Renal pelvis (tissue), 12 donors: ENCODE measurements at places on chromosomes 1 and 21. TPM values are rescaled to one million over a fixed set of nuclear protein-coding genes. Genes with fewer than 3 reads are reported as not detected.
A peak's percentile ranks its signal among the peaks of the same experiment; 100 is the strongest.

The CFAP107 gene
- polyA plus RNA-seq = 1.3 TPM

The HMGCL gene
- 76.9 TPM for polyA plus RNA-seq

The CAPN8 gene
- 2.7 TPM for polyA plus RNA-seq

The ARMH1 gene
- polyA plus RNA-seq = 5.0 TPM

The CCDC185 gene
- polyA plus RNA-seq = 0.10 TPM

The PDE9A gene
- polyA plus RNA-seq = 44.0 TPM

The HES3 gene
- polyA plus RNA-seq = not detected

The GBP2 gene
- 2.4 TPM for polyA plus RNA-seq

The C4BPA gene
- 0.69 TPM for polyA plus RNA-seq

The RHEX gene
- polyA plus RNA-seq = 5.0 TPM

The OR14K1 gene
- not detected for polyA plus RNA-seq

The ZMYND12 gene
- 4.6 TPM for polyA plus RNA-seq

The KMO gene
- 18.2 TPM for polyA plus RNA-seq

The ESRRG gene
- polyA plus RNA-seq = 45.6 TPM

The PPM1J gene
- 2.0 TPM for polyA plus RNA-seq

The FMN2 gene
- polyA plus RNA-seq = 4.7 TPM

DNA sequence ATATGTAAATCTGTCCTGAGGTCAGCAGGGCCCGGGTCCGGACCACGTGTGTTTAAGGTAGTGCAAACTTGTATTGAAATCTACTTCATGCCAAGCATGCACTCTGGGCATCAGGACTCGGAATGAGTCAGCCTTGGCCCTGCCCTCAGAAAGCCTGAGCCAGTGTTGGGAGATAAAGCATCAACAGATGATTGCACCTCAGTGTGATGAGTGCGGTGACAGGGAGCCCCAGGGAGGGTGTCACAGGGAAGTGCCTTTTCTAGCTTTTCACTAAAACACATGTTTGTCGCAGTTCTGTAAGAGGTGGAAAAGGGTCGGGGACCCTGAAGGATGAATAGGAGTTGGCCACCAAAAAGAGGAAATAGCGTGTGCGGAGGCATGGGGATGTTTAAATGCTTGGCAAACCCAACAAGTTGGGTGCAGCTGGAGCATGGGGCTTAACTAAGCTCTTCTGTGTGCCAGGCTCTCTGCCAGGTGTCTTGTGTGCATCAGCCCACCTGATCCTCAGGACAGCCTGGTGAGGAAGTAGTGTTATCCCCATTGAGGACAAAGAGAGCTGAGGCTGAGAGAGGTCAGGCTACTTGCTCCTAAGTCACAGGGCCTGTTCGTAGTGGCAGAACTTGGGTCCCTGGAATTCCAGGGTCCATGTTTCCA is 48.2 kb upstream of the EPB41 start:
- no peak for DNase-seq

- no peak for DNase-seq
Observed at GRCh38 chr1:1098681-1099421, 17.0 kb downstream of the C1orf159 start.

GRCh38 chr1:24572301-24572700 is 16.4 kb downstream of the NCMAP start:
- DNase-seq = no peak

DNA sequence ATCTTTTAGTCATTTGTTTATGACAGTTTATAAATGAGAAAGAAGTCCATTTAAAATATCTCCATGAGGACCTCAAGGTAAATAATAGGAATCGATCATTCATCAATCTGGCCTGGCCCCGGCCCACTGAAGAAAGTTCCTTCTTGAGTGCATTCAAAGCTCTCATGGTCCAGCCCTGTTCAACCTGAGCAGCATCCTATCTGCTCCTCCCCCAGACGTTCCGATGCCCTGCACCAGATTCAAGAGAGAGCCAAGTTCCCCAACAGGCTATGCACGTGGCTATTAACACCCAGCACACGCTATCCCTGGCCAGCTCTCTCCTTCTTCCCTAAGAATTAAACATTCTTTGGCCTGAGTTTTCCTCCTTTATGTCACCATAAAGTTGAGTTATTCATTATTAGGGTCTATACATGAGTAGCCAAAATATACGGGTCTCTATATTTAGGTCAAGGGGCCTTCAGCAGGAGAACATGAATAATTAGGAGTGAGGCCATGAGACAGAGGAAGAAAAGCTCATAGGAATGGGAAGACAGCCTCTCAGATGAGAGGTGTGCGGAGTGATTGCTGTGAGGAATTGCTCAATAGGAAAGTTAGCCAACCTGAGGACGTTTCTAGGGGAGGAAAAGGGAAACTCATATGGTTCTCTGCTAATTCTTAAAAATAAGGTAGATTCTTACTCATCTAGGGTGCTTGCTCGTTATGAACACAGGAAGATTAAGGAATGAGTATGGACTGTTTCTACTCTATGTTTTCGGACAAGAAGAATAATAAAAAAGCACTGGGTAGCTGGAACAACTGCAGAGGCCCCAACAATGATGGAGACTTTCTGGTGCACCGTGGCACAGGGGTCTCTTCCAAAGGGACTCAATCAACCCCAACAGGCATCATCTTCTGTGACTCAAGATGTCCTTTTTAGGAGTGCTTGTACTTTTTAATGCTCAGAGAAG is 23.6 kb downstream of the RUNX1 start:
- no peak for DNase-seq

DNA sequence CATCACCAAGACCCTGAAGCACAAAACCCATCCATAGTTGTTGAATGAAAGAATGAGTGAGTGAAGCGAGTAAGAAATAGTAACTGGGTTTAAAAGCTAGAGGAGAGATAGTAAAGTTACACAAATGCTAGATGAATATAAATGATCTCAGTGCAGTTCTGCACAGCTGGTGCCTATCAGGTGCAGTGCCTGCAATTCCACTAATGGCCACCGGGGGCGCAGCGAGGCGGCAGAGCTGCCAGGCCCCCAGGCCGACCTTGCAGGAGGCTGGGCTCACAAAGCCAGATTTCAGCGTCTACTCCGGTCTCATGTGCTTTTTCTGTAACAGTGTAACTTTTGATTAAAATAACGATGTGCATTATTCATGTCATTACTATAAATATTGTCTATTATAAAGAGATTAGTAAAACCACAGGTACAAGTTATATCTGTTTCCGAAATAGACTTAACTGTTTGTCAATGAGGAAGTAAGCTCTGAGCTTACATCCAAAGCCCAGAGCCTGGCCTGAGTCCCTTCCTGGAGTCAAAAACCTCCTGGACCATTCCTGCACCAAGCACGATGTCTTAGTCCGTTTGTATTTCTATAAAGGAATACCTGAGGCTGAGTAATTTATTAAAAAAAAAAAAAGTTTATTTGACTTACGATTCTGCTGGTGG is 477.6 kb downstream of the NPHP4 start:
- DNase-seq = peak; percentile 36

DNA sequence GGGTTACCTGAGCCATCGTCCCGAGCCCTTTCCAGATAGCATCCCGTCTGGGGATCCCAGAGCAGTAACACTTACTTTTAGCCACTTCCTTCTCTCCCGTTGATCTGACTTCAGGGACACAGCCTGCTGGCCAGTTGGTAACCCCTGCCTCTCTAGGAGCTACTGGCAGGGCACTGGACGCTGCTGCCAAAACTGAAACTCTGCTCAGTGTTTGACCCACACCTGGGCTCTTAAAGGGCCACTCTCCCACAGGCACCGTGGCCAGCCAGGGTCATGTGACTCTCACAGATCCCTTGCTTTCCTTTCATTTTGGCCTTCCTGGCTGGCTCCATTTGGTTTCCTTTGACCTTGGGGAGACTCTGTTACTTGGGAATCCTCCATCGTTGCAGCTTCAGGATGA is at the start of gene PIGR:
PIGR (minus strand) TSS at position 206 of the 400 bp plus-strand sequence. CDS start 5,935 bp downstream, outside the sequence.
- no peak for DNase-seq

DNA sequence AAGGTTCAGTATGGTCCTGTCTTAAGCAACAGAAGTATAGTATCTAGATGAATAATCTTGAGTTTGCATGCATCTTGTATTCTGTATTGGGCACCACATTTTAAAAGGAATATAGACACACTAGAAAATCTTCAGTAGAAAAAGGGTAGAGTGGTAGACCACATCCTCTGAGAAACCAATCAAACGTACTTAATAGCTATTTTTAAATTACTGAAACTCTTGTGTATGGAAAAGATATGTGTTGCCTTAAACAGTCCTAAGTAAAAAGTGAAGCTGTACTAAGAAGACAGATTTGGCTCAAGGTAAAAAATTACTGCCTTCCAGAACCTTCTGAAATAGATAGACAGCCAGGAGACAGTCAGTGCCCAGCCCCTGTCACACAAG is 3.1 kb downstream of the CTXND2 start:
- no peak for DNase-seq

DNA sequence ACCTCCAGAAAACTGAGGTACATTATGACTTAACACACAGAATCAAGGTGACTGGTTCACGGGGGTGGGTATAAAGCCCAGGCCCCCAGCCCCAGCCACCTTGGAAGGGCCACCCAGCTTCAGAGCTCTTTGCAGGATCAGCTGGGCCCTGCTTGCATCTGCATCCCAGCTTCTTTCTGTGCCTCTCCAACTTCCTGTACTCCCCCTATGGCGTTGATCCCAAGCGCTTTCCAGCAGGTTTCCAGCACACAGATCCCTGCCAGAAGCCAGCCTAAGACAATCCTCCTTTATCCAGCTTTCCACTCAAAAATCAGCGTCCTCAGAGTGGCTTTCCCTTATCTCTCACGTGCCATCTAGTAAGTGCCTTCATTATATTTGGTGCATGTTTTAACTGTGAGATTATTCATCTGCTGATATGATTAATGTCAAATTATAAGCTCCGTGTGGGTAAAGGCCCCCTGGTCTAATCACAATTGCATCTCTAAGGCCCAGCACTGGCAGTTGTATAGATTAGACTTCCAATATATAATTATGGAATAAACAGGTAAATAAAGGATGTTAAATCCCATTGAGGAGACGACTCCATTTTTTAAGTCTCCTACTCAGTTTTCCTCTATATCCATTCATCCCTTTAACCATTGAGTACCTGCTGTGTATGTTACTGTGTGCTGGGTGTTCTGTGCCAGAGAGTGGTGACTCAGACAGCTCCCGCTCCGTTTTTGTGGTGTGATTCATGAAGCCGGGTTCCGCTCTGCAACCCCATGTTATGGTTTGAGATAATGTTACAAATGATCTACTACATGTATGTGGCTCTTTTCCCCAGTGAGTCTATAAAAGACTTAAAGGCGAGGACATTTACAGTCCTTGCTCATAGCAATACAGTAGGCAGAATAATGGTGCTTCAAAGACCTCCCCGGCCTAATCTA is 387.6 kb downstream of the PCP4 start:
- DNase-seq = peak; percentile 47

DNA sequence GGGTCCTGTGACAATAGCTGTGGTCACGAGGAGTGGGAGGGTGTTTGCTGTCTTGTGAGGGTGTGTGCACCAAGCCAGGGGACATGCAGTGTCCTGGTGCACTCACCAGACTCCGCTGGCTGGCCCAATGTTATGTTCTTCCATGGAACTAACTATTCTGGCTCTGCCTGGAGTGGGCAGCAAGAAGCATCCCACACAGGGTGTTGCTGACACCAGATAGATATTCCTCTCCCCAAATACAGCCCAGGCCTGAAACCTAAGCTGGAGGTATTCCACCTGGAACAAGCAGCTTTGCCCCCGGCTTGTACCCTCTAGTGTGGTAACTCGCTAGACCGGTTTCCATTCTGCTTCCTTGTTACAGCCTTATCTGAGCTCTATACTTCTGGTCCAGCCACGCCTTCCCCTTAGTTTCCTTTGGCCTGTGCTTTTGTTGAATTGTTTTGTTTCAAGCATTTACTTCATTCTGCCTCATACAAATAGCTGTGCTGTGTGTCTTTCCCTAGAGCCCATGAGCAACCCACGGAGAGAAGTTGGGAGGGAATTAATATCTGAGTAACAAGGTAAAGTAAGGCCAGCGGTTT is 14.7 kb upstream of the LY9 start:
- peak; percentile 59 for DNase-seq

- no peak for DNase-seq
Observed at GRCh38 chr1:109579491-109579890, 31.1 kb downstream of the GNAI3 start.

- DNase-seq = peak; percentile 5
Observed at GRCh38 chr1:174160109-174160473, 771 bp downstream of the RABGAP1L start.

GRCh38 chr1:214718724-214719123 is 115.7 kb downstream of the CENPF start:
- no peak for DNase-seq

GRCh38 chr1:181010789-181011188 is 11.9 kb downstream of the STX6 start:
- DNase-seq = no peak

- no peak for DNase-seq
Observed at GRCh38 chr1:3078430-3078861, 9.4 kb downstream of the PRDM16 start.

GRCh38 chr1:193762236-193762635 is 575.8 kb upstream of the B3GALT2 start:
- DNase-seq = no peak

GRCh38 chr1:234525099-234525799 is 46.3 kb upstream of the TARBP1 start:
- DNase-seq = no peak

GRCh38 chr1:157144509-157144908 is 6.3 kb upstream of the ETV3 start:
- DNase-seq = no peak

GRCh38 chr1:87180682-87181081 is 148.0 kb upstream of the LMO4 start:
- DNase-seq = no peak

DNA sequence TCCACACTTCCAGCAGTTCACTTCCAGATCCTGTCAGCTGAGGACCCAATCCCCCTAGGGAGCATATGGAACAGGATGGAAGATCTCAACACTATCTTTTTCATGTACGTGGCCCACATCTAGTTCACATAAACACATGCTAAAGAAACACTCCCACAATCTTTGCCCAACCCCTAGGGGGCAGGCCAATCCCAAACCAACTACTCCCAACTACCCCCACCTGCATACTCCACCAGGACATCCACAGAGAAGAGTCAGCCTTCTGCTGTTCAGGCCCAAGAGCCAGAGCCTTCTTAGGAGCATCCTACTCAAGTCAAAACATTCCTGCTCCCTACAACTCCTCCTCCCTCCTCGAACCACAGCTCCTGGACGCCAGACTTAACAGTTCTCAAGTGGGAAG is 5.6 kb upstream of the SLC5A9 start:
- no peak for DNase-seq

DNA sequence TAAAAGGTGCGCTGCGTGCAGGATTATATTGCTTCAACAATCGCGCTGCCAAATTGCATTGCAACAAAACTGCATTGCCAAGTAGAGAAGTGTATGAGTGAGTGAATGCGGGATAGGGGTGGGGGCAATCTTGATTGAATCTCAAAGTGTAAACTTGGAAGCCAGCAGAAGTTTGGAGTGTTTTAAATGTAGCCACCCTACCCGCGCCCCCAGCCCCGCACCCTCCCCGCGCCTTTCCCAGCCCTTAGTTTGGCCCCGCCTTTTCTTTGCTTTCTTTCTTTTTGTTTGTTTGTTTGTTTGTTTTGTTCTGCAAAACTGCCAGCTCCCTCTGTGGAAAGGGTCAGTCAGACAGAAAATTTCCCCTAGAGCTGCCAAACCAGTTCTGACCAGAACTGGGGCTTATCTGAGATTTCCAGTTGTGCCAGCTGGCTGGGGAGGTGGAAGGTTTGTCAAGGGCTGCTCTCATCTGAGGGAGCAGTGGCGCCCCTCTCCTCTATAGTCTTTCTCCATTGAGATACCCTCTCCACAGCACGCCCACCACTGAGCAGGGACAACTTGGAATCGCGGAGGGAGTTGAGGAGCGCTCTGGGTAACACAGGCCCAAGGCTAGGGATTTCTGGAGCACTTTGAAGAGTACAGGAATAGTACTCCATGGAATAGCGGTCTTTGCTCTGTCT is 666 bp upstream of the BEND5 start:
- no peak for DNase-seq

- no peak for DNase-seq
Observed at GRCh38 chr1:168312718-168313604, 32.3 kb downstream of the TBX19 start.

GRCh38 chr1:164515711-164516331 is 43.2 kb upstream of the PBX1 start:
- DNase-seq = no peak
